Heart left ventricle (tissue), 16 donors: ENCODE measurements at places on chromosomes 6 and 20. TPM values are rescaled to one million over a fixed set of nuclear protein-coding genes. Genes with fewer than 3 reads are reported as not detected.

DNA sequence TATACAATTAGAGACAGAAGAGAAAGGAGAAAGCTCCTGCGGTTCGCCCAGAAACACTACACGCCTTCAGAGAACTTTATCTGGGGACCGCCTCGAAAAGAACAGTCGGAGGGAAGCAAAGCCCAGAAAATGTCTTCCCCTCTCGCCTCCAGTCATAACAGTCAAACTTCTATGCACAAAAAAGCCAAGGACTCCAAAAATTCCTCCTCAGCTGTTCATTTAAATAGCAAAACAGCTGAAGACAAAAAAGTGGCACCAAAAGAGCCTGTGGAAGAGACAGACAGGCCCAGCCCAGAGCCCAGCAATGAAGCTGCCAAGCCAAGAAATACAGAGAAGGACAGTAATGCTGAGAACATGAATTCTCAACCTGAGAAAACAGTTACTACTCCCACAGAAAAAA is 12.9 kb downstream of the OGFRL1 start:
- no peak for DNase-seq

GRCh38 chr20:53933232-53933846 is 137.1 kb downstream of the BCAS1 start:
- DNase-seq, result no peak

- no peak for DNase-seq
These were observed 23.8 kb downstream of the IYD start for GRCh38 chr6:150392452-150393220.

DNA sequence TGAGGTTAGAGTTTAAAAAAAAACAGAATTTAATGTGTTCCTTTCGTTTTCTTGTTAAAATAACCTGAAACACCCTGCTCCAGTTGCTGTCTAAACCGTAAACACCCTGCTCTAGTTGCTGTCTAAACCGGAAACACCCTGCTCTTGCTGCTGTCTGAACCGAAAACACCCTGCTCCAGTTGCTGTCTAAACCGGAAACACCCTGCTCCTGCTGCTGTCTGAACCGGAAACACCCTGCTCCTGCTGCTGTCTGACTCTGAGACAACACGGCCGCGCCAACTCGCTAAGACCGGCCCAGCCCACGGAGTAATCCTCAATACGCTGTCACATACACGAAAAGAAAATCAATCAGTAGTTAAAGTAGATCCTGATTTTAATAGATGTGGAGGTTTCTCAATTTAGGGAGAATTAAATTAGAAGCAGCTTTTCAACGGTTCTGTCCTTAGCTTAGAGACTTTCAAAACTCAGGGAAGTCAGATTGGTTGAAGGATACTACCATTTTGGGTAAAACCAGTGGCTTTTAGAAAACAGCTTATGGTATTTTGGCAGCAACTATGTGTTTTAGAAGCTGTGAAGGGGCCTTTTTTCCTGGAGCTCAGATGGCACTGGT is 98.3 kb downstream of the RAMACL start:
- peak; percentile 73 for DNase-seq

The TNF gene
- polyA plus RNA-seq, result 0.32 TPM

The MTFR2 gene
- not detected for polyA plus RNA-seq
